ENCODE measurements at places on chromosomes 1 and 21. TPM values are rescaled to one million over a fixed set of nuclear protein-coding genes. Genes with fewer than 3 reads are reported as not detected.

The FMN2 gene
- total RNA-seq = 5.2 TPM

The ITLN2 gene
- not detected for total RNA-seq

The KIAA0040 gene
- 0.47 TPM for total RNA-seq

The ALX3 gene
- total RNA-seq = not detected

The S100A7 gene
- not detected for total RNA-seq

The VTCN1 gene
- not detected for total RNA-seq

The TMPRSS15 gene
- total RNA-seq = not detected

The RNASEL gene
- total RNA-seq = 2.6 TPM

The SPRR2A gene
- not detected for total RNA-seq

The S1PR1 gene
- 0.08 TPM for total RNA-seq

The ATP6V1G3 gene
- total RNA-seq = not detected

The HES3 gene
- total RNA-seq = not detected

The KRTAP21-2 gene
- total RNA-seq = not detected

All from A549 treated with CpdA at 1 μM for 4 hours (cell line).